ENCODE measurements at places on chromosomes 12 and 14.

- DNase-seq, result no peak
These were observed 36.0 kb upstream of the GLIPR1 start for GRCh38 chr12:75444429-75445136.

GRCh38 chr12:88188180-88188579, 46.1 kb downstream of the TMTC3 start:
- DNase-seq, result no peak

DNA sequence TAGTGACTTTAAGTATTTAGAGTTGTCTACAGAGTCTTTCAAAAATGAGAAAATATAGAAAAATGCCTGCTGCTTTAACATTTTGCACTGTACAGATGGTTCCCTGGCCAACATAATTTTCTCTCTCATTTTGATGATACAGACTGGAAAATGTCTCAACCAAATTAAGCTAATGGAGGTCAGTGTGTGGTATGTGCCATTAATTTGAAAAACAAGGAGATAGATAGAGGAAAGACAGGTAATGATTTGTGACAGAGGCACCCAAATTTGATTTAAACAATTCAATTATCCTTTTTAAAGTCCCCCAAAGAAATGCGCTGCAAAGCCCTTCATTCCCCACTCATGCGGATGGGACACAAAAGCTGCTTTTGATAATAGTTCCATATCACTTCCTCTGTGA, 140.0 kb downstream of the ASCL1 start:
- DNase-seq, result no peak

DNA sequence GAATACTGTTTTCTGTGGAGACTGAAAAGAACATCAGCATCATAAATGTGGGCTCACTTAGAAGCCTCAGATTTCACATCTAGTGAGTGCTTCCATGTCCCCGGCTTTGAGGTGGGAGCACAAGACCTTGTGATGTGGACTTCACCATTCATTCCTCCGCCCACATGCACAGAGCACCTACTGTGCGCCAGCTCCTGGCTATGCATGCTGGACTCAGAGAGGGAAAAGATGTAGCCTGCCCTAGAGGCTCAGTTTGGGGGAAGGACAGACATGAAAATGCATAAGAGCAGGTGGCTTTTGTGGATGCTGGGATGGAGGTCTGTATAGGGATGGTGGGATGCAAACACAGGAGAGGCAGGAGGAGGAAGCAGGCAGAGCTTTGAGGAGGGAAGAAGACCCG, 65.0 kb downstream of the SERPINA3 start:
- no peak for DNase-seq

DNA sequence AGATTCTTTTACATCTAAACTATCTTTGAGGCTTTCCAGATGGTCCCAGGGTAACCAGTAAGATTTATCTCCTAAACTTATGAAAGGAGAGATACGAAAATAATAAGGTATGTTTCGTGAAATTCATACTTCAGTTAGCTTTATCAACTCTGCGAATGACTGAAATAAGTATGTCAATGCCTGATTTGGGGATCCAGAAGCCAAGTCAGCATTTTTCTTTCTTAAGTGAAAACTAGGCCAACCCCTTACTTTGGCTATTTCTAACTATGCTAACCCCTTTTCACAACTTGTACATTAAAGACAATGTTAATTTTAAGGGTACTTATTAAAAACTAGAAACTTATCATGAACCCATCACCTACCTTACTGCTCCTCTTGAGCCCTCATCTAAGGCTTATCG, 26.9 kb upstream of the NID2 start:
- DNase-seq, result no peak

DNA sequence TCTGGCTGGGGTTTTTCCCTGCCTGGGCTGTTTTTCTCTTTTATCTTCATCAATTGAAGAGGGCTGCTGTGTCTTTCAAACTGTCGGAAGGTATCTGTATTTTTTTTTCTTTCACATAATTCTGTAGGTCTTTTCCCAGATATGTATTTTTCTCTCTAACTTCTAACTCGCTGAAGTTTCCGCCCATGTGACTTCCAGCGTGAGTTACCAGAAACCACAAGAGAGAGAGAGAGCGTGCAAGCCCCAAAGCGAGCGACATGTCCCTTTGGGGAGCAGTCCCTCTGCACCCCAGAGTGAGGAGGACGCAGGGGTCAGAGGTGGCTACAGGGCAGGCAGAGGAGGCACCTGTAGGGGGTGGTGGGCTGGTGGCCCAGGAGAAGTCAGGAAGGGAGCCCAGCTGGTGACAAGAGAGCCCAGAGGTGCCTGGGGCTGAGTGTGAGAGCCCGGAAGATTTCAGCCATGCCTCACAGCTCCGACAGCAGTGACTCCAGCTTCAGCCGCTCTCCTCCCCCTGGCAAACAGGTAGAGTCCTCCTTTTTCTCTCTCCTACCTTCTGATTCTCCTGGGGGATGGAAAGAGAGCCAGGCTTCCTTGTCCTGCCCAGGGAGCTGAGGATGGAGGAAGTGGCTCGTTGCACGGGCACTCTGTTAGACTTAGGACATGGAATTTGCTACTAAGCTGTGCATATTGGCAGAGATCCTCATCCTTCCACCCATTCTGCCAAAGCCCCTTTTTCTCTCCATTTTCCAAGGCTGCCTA, at the start of gene BATF:
Gene BATF, plus strand, starts transcription at position 246 of the 759 bp plus-strand sequence. Its CDS starts 214 bp downstream, at position 460.
- no peak for DNase-seq

- no peak for DNase-seq
These were observed 86.9 kb downstream of the FSCB start for GRCh38 chr14:44420226-44420625.

DNA sequence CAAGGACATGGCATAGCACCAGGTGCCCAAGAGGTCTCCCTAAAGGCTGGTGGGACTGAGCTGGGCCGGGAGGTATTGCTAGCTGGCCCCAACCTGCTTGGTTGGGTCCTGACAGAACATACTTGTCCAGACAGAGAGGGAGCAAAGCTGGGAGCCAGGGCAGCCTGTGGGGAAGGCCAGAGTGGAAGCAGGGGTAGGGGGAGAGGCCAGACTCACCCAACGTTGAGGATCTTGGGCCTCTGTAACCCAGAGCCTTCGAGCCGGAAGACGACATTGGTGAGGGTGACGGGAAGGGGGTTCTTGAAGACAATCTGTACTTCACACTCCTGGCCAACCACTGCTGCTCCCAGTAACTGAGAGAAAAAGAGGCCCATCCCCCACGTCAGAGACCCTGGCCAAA, 9.0 kb downstream of the TGM1 start:
- no peak for DNase-seq

GRCh38 chr12:8860165-8860961, 37.9 kb downstream of the A2ML1 start:
- peak; percentile 49 for DNase-seq

GRCh38 chr14:99450266-99450665, 30.4 kb downstream of the SETD3 start:
- no peak for DNase-seq

DNA sequence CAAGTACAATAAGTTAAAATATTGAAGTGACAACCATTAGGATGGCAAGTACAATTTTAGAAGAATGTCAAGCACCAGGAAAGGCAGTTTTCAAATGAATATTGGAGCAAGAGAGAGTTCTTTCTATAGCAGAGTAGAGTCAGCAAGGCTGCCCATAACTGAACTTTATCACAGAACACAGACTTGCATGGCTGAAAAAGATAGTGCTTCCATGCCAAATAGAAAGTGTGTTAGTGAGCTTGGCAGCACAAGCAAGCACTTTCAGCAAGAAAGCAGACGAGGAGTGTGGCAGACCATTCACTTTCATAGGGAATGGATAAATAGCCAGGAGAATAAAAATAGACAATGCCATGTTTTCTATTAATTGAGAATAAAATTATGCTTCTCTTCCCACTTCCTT, 647.0 kb upstream of the MGAT4C start:
- DNase-seq, result no peak

GRCh38 chr12:92912052-92912451, 17.0 kb downstream of the EEA1 start:
- DNase-seq, result no peak

GRCh38 chr14:59155886-59156285, 32.6 kb upstream of the DAAM1 start:
- DNase-seq, result no peak

GRCh38 chr14:75441728-75442127, 13.9 kb downstream of the JDP2 start:
- DNase-seq, result no peak

GRCh38 chr12:70919176-70919575, 1.4 kb downstream of the PTPRR start:
- DNase-seq, result no peak

DNA sequence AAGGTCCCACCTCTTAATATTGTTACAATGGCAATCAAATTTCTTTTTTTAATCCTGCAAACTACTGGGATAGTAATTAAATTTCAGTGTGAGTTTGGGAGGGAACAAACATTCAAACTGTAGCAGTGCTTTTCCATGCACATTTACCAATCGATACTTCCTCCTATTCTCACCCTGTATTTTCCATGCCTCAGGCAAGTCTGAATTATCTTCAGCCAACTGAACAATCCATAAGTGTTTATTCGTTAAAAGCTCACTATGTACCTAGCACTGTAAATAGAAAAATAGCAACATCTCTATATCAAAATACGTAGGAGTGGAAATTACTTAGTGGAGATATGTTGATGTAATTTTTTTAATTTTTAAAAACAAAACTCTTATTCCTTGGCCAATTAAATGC, 43.5 kb downstream of the CCDC177 start:
- peak; percentile 71 for DNase-seq

GRCh38 chr14:65239143-65239937, 137.0 kb upstream of the MAX start:
- no peak for DNase-seq

DNA sequence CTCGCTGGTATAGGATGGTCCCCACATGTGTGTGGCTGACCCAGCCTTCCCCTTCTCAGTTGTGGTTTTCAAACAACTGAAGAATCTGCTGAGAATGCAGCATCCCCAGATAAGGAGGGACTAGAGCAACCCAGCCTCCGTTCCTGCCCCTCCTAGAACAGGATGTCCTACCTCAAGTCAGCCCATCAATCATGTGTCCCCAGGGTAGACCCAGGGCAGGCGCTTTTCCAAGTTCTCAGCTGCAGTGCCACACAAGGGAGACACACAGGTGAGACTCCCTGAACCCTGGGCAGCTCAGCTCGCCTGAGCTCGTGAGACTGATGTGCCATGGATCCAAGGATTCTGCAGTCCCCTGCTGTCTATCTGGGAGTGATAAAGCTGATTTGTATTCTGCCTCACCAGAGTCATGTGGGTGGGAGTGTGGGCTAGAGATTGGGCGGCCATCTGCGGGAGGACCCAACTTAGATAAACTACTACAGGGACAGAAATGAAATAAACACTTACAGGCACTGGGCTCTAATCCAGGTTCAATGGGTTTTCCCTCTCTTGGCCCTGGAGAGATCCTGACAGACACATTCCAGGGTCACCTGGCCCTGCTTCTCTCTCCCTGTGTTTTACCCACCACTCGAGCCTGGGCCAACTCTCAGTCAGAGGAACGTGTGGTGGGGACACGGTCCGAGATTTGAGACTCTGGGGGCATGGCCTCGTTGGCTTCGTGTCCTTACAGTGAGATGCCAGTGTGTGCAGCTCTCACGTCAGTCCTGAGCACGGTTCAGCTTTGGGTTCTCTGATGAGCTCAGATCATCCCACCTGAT, 303.5 kb upstream of the SFSWAP start:
- no peak for DNase-seq

GRCh38 chr12:10304161-10304574, 3.5 kb upstream of the KLRD1 start:
- DNase-seq, result no peak

GRCh38 chr14:58712357-58712756, 74.6 kb downstream of the DACT1 start:
- no peak for DNase-seq

DNA sequence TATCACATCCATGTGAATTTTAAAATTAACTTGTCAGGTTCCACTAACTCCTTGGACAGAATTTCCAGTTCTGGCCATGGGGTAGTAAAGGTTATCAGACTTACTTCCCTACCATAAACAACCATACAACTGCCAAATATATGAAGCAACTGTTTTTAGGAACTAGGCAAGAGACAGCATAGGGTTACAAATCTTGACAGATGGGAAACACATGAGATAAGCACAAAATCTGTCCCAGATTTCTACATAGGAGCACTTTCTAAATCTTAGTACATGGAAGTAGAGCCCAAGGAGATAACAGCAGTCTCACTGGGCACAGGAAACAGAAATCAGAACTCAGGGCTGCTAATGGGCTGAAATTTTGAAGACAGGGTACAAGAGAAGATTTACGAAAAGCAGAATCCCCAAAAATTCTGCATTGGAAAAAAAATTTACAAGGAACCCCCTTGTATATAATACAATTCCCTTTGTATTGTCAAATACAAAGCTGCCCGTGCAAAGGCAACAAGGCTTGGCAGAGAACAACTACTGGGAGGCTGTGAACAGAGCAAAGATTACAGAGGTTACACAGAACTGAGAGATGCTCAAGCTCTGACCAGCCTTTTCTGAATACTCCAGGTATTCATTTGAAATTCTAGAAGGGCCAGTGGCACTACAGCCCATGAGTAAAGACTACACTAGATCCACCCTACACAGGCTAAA, 43.2 kb downstream of the GALNT4 start:
- no peak for DNase-seq

- DNase-seq, result no peak
These were observed 74.2 kb downstream of the GNS start for GRCh38 chr12:64685050-64685449.

GRCh38 chr12:79217306-79217705, 352.7 kb downstream of the SYT1 start:
- DNase-seq, result peak; percentile 72

DNA sequence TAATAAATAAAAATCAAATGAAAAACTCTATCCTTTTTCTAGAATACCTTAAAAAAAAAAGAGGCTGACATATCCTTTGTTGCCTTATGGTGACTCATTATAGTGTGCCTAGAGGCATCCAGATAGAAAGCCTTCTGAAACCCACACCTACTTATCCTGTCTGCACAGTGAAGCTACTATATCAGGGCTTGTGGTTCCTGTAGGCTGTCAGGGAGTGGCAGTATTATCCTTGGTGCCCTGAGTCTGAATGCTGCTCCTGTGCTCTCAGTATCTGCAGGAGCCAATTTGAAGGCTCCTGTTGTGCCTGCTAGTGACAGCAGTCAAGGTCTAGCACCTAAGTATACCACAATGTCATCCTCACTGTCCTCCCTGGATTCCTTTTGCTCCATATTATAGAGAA, 168.4 kb upstream of the AVPR1A start:
- no peak for DNase-seq

DNA sequence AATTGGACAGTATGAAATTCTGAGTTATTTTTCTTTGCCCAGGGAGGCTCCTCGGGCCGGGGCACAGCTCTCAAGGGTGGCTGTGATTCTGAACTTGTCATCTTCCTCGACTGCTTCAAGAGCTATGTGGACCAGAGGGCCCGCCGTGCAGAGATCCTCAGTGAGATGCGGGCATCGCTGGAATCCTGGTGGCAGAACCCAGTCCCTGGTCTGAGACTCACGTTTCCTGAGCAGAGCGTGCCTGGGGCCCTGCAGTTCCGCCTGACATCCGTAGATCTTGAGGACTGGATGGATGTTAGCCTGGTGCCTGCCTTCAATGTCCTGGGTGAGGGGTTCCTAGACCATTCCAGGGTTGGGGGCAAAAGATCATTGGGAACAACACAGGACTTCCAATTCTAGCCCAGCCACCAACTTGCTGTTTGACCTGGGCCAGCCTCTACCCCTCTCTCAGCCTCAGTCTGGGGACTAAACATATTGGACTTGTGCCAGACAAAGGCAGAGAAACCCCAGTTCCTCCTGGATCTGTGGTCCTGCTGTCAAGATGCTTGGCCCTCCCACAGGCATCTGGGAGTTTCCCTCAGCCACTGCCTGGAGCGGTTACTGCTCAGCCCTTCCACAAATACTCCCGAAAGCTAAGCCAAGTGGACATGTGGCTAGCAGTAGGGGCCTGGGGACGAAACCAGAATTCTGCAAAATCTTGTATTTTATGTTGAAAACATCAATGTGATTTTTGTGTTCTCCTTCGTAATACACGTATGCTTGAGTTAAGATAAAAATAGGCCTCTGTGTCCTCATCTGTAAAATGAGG, 3.5 kb downstream of the OAS3 start:
- DNase-seq, result no peak

Data from NCI-H146 (cell line).